ENCODE measurements at places on chromosomes 5 and 9.

DNA sequence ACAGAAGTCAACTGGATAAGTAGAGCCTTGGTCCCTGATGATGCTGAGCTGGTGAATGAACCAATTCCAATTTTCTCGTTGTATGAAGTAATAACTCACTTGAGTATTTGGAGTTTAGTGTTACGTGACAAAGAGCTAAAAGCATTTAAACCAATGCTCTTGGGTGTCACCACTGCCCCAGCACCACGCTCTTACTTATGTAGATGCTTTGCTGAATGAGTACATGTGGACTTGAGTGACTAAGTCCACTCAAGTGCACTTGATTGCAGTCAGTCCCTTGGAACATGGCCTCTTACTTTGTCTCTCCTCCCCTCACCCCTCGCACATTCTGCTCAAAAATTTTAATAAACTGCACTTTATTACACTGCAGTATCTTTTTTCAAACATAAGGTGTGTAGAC lies 184.0 kb downstream of the MAN2A1 start:
- DNase-seq = no peak

GRCh38 chr5:161446655-161447054 lies 99.9 kb downstream of the GABRB2 start:
- DNase-seq = no peak

DNA sequence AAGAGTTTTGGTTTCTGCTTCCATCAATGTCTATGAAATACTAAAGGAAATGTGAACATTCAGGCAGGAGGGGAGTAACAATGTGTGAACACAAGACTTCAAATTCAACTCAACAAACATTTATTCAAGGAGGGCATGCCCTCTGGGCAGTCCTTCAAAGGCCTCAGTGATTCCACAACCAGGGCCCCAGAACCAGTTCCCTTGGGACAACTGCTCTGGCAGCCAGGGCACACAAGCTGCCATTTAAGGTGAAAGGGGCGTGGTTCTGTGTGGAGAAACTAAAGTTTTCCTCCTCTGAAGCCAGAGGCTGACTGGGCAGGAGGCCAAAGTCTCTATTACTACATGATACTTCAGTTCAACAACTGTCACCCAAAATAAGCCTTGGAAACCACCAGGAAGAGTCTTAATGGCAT lies 3.2 kb downstream of the RBM18 start:
- DNase-seq = no peak

DNA sequence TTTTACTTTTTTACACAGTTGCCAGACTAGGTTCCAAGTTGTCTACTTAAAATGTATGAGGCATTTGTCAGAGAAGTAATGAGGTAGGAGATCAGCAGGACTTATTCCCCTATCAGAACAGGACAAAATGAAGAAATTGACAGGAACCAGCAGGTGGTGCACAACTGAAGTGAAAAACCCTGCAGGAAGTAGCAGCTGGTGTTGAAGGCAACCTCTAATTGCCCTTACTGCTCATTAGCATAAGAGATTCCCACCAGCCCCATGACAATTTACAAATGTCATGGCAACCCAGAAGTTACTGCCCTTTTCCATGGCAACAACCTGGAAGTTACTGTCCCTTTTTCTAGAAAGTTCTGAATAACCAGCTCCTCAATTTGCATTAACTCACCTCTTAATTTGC lies 5.4 kb downstream of the PCDHB15 start:
- DNase-seq = no peak

GRCh38 chr9:1946526-1947283 lies 68.4 kb upstream of the SMARCA2 start:
- no peak for DNase-seq

DNA sequence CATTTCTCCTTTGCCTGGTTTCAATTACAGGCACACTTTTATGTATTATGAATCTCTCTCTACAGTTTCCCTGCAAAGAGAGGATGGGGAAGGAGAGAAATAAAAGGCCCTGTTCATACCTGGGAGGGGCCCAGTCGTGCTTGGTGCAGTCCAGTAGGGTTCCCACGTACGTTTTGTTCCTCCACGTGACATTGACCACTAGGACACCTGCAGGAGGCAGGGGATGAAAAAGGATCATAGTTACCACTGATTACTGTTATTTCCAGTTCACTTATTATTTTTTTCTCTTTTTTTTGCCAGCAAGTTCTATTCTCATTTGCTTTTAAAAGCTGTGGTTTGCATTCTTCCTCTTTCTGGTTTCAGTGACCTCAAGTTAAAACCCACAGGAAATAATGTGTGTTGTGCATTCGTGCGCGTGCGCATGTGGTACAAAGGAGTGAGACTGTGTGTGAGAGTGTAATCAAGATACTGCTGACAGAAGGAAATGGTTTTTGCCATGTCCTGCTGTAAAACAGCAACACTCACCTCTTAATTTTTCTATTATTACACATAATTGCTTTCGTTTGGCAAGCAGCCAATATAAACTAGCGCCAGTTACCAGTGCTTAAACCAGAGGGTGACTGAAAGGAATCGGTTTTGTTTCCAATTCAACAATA lies 96.8 kb downstream of the ZNF608 start:
- DNase-seq = peak; percentile 28

- peak; percentile 53 for DNase-seq
Observed at GRCh38 chr5:132489871-132490483, 596 bp downstream of the IRF1 start.

GRCh38 chr5:157900644-157901043 lies 41.7 kb upstream of the CLINT1 start:
- no peak for DNase-seq

- no peak for DNase-seq
Observed at GRCh38 chr5:148224117-148224742, 14.1 kb upstream of the MARCOL start.

- no peak for DNase-seq
Observed at GRCh38 chr5:169914766-169915165, 65.5 kb downstream of the INSYN2B start.

GRCh38 chr5:135119481-135119880 lies 85.5 kb upstream of the PITX1 start:
- DNase-seq = no peak

DNA sequence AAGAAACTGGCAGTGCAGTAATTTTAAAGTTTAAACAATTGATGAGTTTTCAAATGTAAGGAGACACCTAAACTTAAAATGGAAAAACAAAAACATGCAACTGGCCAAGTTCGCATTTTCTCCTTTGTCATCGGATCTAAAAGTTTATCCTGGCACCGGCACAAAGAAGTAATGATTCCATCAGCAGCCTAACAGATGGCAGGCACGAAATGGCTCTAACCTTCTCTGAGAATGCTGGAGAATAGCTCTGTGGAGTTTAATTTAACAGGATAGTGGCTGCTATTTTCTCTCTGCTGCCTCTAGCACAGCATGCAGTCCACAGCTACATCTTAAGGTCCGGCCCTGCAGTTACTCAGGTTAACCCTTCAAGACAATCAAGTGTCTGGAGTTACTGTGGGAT lies 82.2 kb downstream of the PRELID2 start:
- no peak for DNase-seq

- DNase-seq = no peak
Observed at GRCh38 chr9:114729706-114730105, 47.7 kb upstream of the TEX48 start.

GRCh38 chr9:126500600-126501382 lies 112.9 kb upstream of the LMX1B start:
- peak; percentile 67 for DNase-seq

DNA sequence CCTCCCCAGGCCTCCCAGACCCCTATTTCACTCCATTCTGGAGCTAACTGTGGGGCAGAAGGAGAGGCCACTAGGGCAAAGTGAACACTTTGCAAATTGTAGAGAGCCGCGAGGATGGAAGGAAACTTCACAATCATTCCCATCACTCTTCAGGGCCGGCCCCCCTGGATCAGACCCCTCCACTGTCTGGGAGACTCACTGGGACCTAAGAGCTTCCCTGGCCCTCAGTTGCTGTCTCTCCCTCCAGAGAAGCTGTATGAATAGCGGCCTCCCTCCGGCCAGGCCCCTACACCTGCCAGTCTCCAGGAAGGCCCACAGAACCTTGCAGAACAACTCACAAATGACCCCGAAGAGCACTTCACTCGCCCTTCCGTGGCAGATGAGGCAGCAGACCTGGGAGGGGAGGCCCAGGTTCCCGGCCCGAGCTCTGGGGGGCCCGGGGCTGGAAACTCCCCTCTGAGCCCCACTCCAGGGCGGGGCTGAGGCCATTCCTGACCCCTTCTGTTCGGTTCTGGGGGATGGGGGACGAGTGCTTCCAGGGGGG lies 141.9 kb upstream of the IER5L start:
- DNase-seq = no peak

DNA sequence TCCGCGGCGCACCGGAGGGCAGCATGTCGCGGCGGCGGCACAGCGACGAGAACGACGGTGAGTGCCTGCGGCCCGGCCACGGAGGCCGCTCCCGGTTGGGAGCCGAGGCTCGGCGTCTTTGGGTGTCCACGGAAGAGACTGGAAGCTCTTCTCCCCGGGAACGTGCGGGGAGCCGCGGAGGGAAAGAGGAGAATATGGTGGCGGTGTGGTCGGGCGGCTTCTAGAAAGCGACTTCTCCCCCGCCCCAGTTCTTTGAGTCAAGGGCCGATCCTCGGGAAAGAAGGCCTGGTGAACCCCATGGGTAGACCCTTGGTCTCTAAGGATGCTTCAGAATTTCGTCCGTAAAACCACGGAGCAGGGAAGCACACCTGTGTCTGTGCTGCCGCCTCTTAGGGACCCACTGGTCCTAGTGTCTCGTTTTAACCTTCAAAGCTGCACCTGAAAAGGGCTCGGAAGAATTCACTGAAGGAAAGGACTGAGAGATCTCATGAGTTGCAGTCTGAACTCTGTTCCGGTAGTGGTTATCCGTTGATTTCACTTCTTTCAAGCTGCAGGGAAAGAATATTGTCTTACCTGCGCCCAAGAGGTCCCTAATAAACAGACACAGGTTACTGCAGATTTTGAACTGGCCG lies 354 bp downstream of the NCBP1 start:
- no peak for DNase-seq

- DNase-seq = no peak
Observed at GRCh38 chr9:109182940-109183798, 16.1 kb upstream of the FRRS1L start.

DNA sequence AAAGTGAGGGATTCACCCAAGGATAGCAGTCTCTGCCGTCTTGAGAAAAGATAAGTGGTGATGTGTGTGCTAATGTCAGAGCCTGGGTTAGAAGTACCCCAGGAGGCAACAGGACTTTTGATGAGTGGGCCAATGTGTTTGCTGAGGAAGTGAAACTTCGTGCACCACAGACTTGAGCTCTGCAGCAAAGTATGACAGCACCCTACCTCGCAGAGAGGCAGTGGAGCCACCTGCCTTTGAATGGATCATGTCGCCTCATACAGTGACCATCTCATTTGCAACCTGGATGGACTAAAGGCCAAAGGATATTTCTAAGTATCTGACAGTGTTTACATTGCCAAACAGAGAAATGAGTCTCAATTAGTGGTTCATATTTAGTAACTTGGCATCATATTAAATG lies 593.9 kb upstream of the GRAMD2B start:
- no peak for DNase-seq

- DNase-seq = no peak
Observed at GRCh38 chr5:114325541-114325940, 36.3 kb upstream of the KCNN2 start.

GRCh38 chr5:111972548-111972947 lies 215.6 kb upstream of the NREP start:
- DNase-seq = no peak

- no peak for DNase-seq
Observed at GRCh38 chr5:58241389-58241788, 218.5 kb downstream of the PLK2 start.

GRCh38 chr5:137129886-137130680 lies 369.0 kb downstream of the SPOCK1 start:
- DNase-seq = no peak

DNA sequence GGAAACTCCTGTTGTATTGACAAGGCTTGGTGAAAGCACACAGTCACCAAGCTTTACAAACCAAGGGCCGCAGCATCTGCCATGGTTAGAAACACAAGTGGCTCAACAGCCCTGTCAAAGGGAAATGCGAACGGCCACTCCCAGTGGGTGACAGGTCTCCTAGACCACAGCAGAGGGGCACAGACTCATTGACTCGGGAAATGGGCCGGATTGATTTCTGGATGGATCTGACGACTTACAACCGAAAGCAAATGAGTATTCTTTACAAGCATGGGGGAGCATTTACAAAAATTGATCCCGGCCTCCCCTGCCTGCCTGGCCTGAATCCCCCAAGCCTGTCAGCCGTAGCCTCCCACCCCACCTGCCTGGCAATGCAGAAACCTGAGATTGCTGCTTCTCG lies 48.2 kb downstream of the ADAMTS2 start:
- no peak for DNase-seq

DNA sequence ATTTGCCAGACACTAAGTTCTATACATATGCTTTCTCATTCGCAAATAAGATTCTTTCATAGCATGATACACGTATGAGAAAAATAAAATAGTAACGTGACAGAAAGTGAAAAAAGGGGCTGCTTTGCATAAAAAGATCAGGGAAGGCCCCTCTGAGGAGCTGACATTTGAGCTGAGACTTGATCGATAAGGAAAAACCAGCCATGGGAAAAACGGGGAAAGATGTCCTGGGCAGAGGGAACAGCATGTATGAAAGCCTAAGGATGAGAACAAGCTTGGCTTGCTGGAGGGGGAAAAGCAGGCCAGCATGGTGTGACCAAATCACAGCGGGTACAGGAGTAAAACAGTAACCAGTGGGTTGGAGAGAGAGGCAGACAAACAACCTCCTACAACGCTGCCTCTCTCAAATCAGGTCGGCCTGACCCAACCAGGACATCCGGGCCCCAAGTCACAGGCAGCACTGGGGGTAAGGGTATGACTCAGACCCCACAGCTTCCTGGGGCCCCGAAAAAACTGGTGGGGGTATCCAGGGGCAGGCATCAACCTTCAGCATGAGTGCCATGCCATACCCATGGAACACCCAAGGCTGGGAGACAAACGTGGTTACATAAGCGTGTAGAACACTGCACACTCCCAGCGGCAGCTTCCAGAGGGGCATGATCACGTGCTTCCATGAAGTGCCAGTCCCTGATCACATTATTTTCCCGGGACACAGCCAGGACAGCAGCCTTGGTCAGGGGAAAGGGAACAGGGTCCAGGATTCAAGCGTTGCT lies 2.2 kb downstream of the TNIP1 start:
- peak; percentile 58 for DNase-seq
